ENCODE measurements at places on chromosomes 4 and X.

GRCh38 chr4:153022241-153022715 lies 86.2 kb downstream of the FHDC1 start:
- no peak for DNase-seq

DNA sequence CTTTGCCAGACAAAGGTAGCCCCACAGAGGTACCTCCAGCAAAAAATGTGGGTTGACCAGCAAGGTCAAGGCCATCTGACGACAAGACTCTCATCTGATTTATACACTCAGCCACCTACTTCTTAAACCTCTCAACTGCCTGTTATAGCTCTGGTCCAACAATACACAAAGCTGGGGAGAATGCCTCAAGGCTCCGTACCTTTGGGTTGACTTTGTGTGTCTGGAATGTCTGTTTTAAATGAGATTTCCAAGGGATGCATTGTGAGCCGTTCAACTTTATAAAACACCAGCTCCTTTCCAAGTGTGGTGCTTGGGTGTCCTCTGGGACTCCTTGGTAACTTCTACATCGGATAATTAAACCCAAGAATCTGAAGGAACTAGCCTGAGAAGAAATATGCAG lies 167.0 kb upstream of the RPL34 start:
- DNase-seq = no peak

GRCh38 chr4:11365039-11365438 lies 63.7 kb downstream of the HS3ST1 start:
- DNase-seq = no peak

- DNase-seq = no peak
Measured at GRCh38 chr4:147620315-147620714, 3.1 kb downstream of the TMEM184C start.

DNA sequence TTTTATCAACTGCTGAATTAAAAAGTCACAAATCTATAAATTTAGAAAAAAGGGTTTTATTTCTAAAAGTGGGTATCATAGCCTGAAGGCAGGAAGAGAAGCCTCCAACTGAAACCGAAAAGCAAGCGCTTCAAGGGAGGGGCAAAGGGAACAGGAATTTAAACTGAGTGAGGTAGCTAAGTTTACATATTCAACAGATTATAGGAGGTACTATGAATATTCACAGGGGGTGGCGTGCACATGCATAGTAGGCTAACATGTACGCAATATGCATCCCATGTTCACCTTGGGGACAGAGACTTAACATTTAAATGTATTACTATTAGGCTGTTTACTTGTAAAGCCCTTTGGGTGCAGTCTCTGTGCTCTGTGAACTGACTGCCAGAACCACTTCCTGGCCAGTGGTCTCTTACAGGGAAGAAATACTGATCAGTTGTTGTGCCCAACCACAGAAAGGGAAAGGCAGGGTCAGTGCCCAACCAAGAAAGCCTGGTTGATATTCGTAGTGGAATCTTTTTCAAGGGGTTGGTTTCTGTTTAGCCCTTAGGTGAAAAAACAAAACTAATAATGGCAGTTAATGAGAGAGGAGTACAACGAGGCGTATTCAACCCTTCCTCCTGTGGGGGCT lies 168.7 kb upstream of the GALNTL6 start:
- DNase-seq = no peak

DNA sequence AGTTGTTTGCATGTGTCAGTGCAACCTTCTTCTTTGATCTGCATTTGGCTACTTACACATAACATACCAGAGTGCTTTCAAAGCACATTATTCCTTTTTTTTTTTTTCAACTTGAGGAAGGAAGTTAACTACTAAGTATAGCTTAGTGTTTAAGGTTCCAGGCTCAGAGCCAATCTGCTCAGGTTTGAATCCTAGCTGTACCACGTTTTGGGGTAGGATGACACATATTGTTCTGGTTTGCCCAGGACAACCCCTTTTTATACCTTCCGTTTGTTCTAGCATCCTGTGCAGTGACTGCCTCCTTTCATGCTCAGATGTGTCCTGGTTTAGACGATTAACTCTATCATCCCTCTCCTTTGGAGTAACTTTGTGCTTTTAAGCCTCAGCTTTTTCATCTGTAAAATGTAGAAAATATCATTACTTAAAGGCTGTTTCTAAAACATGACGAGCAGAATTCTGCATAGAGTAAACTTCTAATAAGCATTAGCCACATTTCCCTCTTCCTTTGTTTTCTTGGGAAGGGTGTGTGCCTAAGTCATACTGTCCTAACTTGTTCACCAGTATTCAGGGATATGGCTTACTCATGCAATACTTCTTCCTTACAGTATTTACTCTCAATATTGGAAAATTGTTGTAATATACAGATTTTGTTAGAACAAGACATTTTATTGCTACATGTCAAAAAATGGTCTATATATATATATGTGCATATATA lies 281.3 kb downstream of the C4orf33 start:
- DNase-seq = no peak

- no peak for DNase-seq
Measured at GRCh38 chr4:82785611-82786400, 12.8 kb downstream of the SCD5 start.

- DNase-seq = no peak
Measured at GRCh38 chr4:23888421-23889319, 1.2 kb downstream of the PPARGC1A start.

DNA sequence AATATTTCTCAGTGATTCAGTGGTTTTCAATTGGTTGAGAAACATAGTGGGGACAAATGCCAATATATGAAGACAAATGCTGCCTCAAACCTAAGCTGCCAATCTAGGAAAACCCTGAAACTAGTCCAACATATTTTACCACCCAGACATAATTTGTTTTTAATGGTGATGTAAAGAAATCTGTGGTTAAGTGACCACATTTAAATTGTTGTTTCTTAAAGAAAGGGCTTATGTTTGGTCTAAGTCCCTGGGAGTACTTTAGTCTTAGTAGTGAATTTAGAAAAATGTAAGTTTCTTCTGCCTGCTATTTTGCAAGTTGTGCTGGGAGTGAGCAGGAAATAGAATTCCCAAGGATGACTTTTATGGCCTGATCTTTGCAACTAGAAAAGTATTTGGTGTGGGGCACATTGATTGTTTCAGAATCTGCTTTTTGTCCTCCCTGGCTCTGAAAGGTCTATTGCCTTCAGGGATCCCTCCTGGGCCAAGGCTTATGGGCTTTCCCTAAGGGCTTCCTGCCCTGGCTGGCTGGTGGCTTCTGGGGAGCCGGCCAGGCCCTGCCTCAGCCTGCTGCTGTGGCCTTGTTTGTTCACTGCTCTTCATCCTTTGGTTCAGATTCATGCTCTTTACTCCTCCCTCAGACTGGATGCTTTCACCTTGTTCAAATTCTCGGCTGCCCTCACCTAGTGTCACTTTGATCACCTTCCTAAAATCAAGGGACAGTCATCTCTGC lies 169.8 kb upstream of the JADE1 start:
- no peak for DNase-seq

DNA sequence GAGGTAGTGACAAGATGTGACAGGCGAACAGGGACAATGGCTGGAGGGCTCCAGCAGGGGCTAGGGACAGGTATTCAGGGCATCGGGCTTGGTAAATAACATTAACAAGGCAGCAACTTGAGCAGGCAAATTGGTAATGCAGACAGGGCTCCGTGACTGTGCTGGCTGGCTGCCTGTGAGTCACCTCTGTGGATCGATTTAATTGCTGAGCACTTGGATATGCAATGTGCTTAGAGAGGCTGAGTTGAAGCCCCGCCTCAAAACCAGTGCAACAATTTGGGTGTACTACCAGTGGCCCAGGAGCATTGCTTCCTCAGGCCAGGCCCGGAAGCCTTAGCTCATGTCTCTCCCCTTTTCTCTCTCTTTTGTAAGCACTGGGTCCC lies 19.5 kb downstream of the CNGA2 start:
- no peak for DNase-seq

DNA sequence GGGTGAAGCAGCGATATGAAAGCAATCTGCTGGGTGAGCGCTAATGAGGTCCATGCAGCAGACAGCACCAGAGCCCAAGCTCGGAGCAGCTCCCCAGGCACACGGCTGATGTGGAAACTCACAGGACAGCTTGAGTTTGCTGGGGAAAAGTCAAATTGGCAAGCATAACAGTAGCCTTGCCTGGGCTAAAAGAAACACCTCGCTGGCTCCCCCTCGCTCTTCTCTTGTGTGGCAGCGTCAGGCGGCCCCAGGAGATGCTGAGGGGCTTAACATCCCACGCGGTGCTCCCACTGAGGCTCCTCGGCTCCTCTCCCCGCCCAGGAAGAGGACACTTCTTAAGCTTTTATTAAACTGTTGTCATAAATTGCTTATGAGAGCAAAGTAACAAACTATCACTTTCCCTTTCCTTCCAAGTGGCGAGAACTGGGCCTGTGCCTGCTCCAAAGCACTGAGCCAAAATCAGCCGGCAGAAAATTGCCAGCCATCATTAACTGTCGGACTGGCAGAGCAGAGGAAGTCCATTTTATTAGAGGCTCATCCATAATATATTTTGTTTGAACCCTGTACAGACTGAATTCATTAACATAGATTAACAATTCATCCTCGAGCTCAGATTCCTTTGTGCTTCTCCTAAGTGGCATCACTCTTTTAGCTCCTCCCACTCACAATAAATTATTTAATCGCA lies 111.4 kb downstream of the TSPAN5 start:
- no peak for DNase-seq

GRCh38 chr4:93416344-93417128 lies 412.0 kb upstream of the ATOH1 start:
- no peak for DNase-seq

DNA sequence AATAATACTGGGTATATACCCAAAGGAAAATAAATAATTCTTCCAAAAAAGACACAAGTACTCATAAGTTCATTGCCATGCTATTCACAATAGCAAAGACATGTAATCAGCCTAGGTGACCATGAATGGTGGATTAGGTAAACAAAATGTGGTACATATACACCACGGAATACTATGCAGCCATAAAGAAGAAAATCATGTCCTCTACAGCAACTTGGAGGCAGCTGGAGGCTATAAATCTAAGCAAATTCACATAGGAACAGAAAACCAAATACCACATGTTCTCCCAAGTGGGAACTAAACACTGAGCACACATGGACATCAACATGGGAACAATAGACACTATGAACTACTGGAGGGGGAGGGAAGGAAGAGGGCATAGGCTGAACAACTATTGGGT lies 146.2 kb downstream of the ATRX start:
- DNase-seq = no peak

GRCh38 chrX:103685396-103685795 lies 1.1 kb downstream of the MORF4L2 start:
- DNase-seq = no peak

DNA sequence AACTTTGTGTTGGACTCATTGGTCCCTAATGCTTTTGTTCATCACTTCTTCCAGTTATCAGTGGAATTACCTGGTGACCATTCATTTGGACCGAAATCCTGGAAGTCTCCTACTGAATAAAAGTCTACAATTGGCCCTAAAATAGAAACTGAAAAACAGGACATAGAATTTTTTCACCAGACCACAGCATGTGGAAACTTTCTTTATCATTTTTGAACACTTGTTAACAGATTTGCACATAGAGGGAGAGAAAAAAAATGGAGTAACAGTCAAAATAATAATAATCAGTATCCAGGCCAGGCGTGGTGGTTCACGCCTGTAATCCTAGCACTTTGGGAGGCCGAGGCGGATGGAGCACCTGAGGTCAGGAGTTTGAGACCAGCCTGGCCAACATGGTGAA lies 7.1 kb downstream of the EPGN start:
- no peak for DNase-seq

GRCh38 chrX:31832263-31832662 lies 760.4 kb upstream of the FTHL17 start:
- DNase-seq = no peak

DNA sequence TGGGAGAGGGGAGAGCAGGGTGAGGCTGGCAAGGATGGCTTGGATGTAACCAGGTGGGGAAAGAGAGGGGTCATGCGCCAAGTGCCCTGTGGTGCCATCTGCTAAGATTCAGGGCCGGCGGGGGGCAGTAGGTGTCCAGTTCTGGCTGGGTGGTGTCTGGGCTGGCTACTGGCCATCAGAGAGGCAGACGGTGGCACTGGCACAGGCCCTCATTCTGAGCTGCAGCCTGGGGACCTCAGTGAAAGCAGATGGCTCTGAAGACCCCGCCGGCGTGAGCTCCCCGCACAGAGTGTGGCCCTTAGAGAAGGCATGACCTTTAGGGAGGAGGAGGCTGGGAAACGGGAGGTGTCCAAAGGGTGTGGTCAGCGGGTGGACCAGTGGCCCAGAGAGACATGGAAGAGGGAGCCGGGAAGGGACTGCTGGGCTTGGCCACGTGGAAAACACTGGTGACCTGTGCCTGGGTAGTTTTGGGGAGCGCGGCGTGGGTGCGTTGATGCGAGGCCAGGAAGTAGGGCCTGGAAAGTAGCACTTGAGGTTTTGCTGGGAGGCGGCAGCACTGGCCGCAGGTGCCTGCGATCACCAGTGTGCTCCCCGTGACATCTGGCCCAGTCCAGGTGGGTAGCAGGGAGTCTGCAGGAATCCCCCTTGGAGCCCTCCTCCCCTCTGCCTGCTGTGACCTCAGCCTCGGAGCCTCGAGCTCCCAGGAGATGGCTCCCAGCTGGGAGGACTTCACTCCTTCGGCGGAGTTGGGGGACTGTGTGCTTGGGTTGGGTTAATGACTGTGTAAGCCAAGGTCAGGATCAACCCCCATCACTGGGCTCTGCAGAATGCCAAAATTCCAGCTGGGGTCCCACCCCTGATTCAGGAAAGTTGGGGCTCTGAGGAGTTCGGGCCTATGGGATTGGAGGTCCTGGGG lies 9.3 kb upstream of the SH3TC1 start:
- DNase-seq = no peak

DNA sequence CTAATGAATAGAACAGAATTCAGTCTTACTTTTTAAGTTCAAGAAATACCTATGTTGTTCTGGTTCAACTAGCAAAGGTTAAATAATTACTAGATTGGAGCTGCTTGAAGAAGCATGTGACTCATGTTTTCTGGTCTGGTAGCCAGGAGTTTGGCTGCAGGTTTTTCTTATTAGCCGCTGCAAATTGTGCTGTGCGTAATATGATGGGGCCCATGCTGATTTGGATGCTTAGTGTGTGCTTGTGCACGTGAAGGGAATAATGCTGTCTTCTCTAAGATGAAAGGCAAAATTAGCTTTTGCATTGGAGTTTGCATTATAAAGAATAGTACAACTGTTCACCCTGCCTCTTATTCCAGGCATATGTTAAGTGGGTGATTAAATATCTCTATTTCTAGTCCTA lies 219.6 kb downstream of the SNCA start:
- no peak for DNase-seq

- DNase-seq = no peak
Measured at GRCh38 chr4:2378401-2378800, 40.0 kb downstream of the ZFYVE28 start.

- no peak for DNase-seq
Measured at GRCh38 chr4:10305816-10306215, 151.4 kb downstream of the ZNF518B start.

- no peak for DNase-seq
Measured at GRCh38 chr4:139501117-139501516, 47.2 kb downstream of the RAB33B start.

DNA sequence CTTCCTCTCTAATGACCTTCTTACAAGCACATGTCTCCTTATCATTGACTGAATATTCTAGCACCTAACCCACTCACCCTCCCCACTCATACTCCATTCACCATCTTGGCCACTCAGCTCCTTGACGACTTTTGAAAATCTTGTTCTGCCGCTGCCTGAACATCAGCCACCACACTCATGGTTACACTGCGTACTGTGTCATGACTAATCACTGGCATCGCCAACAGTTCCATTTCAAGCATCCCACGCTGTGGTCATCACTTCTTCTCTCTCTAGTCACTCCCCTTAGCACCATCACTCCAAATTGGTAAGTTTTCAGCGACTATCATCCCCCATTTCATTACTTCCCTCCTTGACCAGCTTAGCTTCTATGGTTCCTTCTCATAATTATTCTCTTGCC lies 352.8 kb downstream of the MAPK10 start:
- no peak for DNase-seq

GRCh38 chr4:176792326-176793059 lies at the start of gene VEGFC:
VEGFC (minus strand) TSS chr4:176792922; CDS start chr4:176792311, 611 bp downstream.
- DNase-seq = no peak

Data from stimulated activated naive CD4-positive, alpha-beta T cell (primary cell).